ENCODE measurements at places on chromosomes 7 and 10. TPM values are rescaled to one million over a fixed set of nuclear protein-coding genes. Genes with fewer than 3 reads are reported as not detected.

DNA sequence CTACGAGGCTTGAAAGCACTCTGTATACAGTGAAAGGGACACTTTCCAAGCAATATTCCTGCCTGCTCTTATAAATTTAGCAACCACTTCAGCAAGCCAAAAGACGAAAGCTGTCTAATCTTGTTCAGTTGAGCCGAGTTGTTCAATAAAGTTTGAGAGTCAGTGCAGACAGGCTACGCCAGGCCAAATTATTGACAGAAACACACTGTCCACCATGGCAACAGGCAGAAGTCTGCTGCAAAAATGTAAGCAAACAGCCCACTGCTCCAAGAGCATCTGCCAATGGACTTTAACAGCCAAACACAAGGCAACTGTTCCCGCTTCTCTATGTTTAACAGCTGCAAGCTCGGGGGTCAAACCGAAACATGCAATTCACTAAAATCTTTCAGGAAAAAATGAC lies 85.7 kb downstream of the GLI3 start:
- no peak for DNase-seq

DNA sequence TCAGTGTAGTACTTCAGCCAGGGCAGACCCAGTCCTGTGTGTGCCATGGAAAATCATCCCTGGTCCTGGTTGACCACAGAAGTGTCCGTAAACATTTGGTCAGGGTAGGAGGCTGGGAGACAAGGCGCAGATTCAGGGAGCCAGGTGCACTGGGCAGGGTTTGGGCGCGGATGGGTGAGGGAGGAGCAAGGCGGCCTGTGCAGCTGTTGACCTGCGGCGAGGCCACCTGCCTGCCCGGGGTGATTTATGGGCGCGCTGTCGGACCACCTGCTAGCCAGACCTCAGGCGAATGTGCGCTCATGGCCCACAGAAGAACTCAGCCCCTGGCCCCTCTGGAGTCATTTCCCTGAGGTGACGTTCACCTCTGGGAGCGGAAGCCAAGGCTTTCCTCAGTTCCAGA lies 6.6 kb downstream of the SFRP5 start:
- no peak for DNase-seq

DNA sequence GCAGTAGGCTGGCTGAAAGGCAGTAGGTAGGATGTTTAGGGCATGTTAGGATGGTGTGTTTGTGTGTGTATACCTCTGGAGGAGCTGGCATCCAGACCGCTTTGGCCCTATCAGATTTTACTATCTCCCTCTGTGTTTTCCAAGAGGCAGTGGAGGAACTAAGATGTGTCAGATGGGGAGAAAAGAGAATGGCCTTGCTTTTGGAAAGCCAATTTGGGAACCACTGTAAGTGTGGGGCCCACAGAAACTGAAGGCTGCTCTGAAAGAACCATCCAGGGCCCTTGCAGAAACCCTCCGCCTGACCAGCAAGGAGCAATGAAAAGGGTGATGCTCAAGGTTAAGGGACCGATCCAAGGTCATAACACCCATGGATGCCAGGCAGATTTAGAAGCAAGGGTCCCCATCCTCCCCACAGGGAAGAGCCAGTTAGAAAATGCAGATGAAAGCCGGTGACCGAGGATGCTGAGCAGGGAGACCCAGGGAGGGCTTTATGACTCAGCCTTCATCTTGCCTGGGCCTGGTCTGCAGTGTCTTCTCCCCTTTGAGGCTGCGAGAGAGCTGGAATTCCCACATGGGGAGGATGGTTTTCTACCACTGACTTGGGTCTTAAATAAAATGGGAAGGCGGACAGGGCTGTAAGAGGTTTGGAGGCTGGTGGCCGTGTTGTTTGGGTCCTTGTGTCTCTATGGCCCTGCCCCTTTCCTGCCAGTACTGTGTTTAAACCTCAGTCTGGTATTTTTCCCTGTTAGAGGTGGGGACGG lies 275.8 kb downstream of the LRMDA start:
- no peak for DNase-seq

GRCh38 chr7:126424985-126425384 lies 827.8 kb downstream of the GRM8 start:
- DNase-seq = no peak

DNA sequence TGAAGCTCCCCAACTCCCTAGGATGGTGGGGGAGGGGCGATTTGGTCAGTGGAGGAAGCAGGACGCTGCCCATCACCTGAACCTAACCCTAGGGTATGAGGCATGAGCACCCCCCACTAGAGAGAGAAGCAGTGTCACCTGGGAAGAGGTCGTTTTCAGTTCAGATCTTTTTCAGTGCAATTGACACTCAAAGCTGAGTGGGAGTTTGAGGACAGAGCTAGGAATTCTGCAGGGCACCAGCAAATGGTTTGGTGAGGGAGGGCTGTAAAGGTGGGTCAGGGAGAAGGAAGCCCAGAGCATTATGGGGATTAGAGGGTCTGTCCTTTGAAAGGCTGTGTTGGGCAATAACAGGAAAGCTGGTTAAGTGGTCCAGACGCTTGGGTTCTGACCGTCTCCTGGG lies 10.9 kb downstream of the BPGM start:
- DNase-seq = no peak

DNA sequence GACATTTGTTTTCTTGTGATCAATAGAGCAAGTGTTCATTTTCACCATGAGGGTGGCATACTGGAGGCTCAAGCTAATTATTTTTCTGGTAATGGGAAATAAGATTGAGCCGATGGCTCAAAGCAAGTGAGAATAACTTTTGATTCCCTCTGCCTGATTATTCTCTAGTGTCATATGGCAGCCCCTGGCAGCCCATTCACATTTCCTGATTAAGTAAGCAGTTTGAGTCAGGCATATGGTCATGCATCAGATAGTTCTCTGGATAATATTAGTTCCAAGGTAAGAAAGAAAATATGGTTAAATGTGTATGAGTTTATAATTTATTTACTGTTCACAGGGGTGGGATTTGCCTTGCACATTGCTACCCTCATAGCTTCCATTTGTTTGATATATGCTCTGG lies 109.2 kb downstream of the DYNC1I1 start:
- no peak for DNase-seq

DNA sequence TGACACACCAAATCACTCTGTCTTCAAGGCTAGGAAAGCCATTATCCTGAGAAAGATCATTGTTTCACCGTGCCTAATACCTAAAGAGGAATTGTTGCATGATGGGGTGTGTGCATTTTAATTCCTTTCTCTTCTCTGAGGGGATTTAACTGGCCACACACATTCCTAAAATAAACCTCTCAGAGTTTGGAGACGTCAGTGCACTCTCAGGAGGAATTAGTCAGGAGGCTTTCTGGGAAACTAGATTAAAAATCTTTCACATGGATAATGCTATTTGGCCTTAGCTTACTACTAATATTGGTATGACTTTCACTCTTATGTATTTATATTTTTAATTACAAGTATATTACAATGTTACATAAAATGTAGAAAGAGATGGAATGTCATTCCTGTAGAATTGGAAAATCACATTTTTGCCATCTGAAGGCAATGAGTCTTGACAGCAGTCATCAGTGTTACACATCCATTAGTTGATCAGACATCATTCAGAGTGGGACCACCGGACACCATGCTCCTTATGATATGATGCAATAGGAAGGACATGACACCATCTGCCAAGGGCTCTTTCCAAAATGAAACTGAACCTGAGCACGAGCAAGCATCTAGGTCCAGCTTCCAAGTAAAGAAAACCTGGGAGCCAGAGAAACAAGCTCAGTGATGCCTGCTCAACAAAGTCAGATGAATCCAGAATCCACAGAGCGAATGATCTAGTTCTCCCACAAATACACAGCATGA lies 43.1 kb upstream of the TMEM273 start:
- DNase-seq = no peak

- no peak for DNase-seq
Measured at GRCh38 chr10:81679291-81679690, 195.7 kb upstream of the NRG3 start.

- no peak for DNase-seq
Measured at GRCh38 chr10:128274938-128275337, 148.7 kb upstream of the MKI67 start.

DNA sequence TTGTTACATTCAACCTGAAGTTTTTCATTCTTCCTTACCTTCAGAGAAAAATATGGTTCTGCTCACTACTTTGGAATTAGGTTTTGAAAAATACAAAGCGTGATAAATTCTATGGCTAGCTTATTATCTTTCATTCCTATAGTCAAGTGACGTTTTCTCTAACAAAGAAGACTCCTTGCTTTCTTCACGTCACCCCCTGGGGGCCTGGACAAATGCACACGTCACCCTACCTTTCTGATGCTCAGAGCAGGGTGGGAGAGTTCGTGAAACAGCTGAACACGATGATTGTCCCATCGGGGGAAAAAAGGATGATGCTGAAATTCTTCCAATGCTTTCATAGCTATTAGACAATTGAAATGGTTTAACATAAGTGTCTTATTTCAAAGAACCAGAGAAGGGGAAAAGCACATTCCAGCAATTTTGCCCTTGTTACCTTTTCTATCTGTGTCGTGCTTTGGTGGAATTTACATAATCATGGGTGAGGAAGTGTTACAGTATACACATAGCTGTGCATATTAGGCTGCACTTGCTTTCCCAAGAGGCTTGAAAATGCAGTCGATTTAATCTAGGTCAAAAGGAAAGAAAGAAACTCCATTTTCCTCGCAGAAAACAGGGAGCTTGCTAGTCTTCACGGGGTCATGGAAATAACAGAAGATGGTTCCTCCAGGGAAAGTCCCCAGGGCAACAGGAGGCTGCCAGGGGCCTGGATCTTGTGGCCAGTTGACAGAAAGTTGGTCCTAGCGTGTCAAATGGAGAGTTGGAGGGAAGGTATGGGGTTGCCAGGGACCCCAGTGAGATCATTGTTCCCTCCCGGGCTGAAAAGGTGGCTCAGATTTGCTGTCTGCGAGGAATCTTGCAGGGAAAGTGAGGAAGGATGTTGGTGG lies 189.2 kb downstream of the CELF2 start:
- DNase-seq = no peak

- no peak for DNase-seq
Measured at GRCh38 chr10:122590153-122590552, 29.6 kb downstream of the DMBT1 start.

GRCh38 chr7:35723011-35723410 lies 28.1 kb upstream of the HERPUD2 start:
- DNase-seq = no peak

DNA sequence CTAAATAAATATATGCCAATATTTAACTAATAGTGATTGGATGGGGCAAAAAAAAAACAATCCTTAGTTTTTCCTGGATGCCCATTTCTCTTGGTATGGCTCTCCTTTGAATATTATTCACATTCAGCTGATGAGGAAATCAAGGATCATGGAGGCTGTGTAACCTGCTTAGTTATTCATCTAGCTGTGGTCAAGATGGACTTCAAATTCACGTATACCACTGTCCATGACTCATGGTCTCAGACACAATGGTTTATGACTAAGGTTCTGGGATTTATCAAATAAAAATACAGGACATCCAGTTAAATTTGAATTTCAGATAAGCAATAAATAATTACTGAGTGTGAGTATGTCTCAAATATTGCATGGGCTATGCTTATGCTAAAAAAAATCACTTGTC lies 191.5 kb upstream of the CELF2 start:
- no peak for DNase-seq

- DNase-seq = no peak
Measured at GRCh38 chr7:5523052-5523711, 99.5 kb upstream of the TNRC18 start.

Gene AFAP1L2
- total RNA-seq = 170 TPM

DNA sequence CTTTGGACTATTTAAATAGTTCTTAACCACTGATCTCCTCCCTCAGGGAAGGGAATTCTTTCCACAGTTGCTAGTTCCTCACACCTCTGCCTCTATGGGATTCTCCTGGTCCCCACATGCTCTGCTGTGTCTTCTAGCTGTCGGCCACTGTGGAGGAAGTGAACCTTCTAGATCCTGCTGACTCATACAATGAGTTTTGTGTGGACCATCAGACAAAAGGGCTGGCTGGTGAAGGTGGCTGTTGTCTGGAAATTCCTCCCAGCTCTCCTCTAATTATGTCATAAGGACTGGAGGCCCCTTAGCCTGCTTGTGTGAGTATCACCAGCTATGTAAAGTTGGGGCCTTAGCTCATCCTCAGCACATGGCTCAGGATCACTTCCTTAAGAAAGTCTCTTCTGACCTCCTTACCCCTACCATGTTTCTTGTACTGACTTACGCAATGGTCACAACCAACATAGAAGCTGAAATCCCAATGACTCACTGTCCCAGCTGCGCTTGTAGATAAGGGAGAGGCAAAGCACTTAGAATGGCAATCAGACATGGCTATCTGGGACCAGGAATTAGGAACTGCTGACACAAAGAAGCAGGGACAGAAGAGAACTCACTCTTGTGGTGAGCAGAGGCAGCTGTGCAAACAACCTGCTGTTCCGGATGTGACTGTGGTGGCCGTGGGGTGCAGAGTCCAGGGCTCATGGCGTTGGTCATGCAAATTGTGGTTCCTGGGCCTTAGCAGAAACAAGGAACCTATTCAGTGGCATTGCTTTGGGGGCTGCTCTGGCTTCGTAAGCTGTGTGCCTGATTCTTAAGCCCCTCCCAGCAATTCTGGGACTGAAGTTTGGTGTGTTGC lies 2.5 kb upstream of the MACC1 start:
- no peak for DNase-seq

DNA sequence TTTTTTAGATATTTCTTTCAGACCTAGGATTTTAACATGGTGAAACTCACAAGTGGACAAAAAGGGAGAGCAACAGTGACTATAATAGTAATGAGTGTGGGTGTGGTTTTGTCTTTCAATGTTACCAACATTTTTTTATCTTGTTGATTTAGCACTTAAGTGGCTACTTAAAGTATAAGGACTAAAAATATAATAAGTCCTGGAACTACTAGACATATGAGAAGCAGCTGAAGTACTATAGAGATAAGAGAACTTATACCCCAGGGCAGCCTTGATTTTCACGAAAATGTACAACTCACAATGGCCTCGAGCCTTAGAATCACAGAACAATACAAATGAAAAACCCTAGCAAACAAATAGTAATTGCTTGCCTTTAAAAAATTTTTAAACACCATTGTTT lies 1151.8 kb downstream of the TYW1 start:
- DNase-seq = no peak

Gene SOSTDC1
- not detected for total RNA-seq

Gene ADCYAP1R1
- total RNA-seq = not detected

Gene CPED1
- total RNA-seq = 0.39 TPM

Gene ZWINT
- total RNA-seq = 85.8 TPM

GRCh38 chr7:7265081-7266075 lies 83.0 kb downstream of the C1GALT1 start:
- DNase-seq = no peak

DNA sequence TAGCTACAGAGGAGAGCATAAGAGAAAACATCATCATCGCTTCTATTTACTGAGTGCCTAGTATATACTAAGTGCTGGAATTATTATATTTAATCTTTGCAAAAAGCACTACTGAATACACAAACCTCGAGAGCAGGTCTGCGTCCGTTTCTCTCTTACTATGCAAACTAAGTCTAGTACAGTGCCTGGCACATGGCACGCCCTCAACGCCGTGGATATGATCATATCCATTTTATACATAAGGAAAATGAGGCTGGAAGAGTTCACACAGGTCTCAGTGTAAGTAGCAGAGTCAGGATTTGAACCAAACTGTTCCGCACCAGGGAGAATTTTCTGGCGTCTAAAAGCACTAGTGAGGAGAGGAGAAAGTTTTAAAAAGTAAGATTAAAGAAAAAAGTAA lies 17.6 kb downstream of the MXI1 start:
- DNase-seq = no peak
